ENCODE measurements at places on chromosomes 7 and 10.
A peak's percentile ranks its signal among the peaks of the same experiment; 100 is the strongest.

GRCh38 chr10:132901351-132901750 lies 41.0 kb downstream of the CFAP46 start:
- DNase-seq, result no peak

GRCh38 chr10:12434277-12434676 lies 84.9 kb downstream of the CAMK1D start:
- DNase-seq, result no peak

GRCh38 chr7:133815611-133816210 lies 311.4 kb upstream of the LRGUK start:
- no peak for DNase-seq

DNA sequence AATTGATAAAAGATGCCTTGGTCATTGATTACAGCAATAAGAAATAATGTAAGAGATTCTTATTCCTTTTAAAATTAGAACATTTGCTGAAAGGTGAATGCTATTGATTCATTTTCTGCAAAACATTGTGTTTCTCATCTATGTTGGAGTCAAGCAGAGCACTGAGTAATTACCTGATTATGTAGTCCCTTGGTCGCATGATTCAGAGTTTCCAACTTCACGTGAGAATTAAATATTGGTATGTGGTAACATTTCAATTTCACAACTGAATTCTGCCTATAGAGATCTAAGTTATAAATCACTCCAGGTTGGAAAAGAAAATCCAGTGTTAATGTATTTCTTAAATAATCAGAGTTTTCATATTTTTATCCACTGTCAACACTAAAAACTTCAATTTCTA lies 701.4 kb downstream of the PHTF2 start:
- DNase-seq, result no peak

DNA sequence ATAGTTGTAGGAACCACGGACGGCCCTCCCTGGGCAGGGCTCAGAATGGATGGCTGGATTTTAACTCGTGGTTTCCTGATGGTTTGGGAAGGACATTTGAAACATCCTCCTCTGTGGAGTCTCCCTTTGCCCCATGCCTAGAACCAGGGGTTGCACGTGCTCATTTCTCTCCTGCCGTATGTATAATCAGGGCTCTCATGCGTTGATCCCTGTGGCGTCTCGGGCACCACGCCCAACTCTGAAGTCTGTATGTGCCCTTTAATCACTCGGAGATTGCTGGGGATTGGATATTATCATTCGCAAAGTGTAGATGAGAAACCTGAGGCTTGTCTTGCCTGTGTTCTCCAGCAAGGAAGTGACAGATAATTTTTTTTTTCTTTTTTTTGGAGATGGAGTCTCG lies 257.1 kb downstream of the CAMK1D start:
- no peak for DNase-seq

DNA sequence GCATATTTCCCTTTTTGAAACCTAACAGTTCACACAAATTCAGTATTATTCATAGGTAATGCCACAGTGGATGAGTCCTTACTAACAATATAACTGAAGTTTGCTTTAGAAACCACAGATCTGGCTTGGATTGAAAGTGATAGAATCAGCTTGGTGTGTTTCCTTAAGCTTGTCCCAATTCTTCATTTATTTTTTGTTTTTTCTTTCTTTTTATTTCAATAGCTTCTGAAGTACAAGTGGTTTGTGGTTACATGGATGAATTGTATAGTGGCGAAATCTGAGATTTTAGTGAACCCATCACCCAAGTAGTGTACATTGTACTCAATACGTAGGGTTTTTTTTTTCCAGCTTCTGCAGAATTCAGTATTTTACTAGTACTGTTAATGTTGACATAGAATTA lies 518.2 kb upstream of the SEMA3D start:
- no peak for DNase-seq

DNA sequence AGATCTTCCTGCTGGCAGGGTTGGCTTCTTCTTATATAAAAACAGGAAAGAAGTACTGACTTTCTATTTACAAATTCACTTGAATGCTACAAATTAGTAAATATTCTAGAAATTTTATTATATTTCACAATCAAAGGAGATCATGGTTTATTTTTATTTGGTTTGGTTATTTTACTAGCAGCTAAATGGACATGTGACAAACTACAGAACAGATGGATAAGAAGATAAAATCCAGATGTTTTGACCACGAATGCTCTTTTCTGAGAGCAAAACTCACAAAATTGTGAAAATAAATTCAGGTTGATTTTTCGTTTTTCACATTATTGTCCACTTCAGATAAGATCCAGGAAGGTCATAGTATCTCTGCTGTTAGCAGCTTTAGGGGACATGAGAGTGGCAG lies 55.4 kb downstream of the CACNA2D1 start:
- no peak for DNase-seq

DNA sequence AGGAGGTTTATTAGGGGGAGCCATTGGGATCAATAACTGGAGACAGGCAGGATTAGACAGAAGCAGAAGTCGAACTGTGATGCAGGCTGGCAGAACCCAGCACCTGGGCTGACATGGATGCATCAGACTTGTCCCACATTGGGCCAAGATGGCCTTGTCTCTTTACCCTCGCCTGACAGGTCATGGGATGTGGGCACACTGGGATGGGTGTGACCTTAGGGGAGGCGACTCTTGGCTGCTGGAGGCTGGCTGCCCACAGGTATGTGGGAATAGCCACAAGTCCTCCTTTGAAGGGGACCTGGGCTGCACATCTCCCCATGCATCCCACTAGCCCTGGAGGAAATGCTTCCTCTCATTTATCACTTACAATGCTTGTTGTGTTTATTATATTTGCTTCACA lies 17.3 kb downstream of the NFE2L3 start:
- no peak for DNase-seq

DNA sequence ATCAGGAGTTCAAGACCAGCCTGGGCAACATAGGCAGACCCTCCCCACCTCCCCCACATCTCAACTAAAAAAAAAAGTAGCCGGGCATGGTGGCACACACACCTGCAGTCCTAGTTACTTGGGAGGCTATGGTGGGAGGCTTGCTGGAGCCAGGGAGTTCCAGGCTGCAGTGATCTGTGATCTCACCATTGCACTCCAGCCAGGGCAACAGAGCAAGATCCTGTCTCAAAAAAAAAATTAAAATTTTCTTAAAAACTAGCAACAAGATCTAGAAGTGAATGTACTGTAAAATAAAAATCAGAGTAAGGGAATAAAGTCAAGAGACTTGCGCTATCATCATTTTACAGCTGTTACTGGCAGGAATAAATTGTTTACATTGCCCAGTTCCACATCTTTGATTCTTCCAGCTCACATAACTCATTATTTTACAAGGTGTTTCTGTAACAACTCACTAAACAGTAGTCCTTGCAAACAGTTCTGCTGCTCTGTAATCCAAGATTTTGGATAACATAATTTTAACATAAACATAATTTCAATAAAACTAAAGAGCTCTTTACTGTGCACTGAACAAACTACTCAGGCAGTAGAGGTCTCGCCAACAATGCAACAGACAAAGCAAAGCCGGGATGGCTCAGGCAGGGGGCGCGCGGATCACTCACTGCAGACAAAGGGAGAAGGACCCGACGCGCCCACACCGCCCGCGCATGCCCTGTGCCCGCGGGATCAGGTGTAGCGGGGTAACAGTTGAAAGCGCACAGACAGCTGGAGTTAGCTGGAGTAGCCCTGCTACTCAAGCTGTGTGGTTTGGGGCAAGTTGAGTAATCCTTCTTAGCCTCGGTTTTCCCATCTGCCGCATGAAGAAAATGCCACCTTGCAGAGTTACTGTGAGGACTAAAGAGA lies 73.3 kb upstream of the NFE2L3 start:
- peak; percentile 67 for DNase-seq

DNA sequence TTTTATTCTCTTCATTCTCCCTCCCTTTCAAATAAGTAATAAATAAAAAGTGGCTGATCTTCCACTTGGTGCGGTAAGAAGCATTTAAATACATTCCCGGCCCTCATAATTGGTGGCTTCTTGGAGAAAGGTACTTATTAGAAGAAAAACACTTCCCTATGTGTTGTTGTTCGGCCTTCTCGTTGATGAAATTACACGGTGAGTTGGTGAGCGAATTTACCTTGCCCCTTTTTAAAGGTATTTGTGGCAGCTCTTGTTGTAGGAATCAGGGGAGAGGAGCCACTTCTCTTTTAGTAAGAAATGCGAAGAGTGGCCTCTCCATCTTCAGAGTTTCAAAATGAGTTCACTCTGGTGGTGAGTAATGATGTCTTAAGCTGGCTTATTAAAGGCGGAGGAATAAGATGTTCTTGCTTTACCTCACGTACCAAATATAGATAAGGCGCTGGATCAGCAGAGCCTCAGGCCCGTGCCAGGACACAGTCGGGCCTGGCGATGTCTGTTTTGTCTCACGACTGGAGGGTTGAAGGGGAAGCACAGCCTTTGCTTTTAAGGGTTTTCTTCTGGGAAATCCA lies 135.9 kb downstream of the CUX1 start:
- no peak for DNase-seq

DNA sequence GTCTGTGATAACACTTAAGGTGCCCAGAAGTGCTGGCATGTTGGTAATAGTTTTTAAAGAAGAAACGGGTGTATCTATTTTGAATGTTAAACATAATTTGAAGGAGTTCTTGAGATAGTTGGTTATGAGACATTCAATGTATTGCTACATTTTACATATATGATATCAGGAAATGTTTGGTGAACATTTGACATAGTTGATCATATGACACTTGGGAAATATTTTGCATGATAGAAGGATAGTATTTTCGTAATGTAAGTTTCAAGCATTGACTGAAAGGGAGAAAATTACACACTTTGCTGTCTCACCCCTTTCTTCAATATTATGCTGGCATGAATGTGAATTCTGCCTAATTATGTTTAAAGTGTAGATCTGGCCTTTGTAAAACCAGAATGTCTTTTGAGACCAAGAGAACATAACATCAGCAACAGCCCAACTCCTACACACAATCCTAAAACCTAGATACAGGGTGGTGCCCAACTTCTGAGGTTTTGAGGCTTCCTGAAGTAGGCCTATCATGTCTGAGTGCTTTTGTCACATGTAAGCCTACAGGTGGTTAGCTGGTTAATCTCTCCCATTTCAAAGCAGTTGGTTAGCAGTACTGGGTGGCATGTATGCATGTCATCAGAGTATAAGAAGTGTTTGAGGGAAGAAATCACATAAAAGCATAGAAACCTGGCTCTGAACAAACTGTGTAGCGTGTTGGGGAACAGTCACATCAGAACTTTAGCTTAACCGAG lies 2.1 kb downstream of the ADD3 start:
- DNase-seq, result no peak

DNA sequence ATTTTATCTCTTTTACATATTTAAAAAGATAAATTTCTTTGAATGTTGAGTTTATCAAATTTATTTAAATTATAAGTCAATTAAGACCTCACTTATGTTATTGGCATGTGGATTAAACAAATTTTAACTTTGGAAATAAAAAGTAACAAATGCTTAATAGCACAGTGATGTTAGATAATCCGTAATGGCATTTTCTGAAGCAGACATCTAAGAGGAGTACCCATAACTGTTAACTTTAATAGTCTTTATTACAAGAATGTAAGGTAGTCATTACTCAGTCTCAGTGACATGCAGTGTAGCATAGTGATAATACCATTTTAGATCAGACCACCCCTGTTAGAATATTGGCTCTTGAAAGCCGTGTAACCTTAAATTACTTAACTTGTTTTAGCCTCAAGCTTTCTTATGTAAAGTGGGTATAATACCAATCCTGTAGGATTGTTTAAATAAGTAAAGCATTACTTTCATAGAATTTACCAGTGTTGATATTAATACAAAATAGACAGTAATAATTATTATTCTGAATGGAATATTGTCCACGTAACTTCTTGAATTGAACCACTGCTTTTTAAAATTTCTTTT lies 4.3 kb downstream of the PHYHIPL start:
- DNase-seq, result no peak

GRCh38 chr7:54687462-54688212 lies 71.4 kb downstream of the SEC61G start:
- no peak for DNase-seq

GRCh38 chr10:97411406-97411805 lies 10.3 kb upstream of the RRP12 start:
- DNase-seq, result no peak

GRCh38 chr7:82389876-82390275 lies 53.7 kb downstream of the CACNA2D1 start:
- DNase-seq, result no peak

GRCh38 chr10:20007426-20007825 lies 191.2 kb downstream of the PLXDC2 start:
- no peak for DNase-seq

DNA sequence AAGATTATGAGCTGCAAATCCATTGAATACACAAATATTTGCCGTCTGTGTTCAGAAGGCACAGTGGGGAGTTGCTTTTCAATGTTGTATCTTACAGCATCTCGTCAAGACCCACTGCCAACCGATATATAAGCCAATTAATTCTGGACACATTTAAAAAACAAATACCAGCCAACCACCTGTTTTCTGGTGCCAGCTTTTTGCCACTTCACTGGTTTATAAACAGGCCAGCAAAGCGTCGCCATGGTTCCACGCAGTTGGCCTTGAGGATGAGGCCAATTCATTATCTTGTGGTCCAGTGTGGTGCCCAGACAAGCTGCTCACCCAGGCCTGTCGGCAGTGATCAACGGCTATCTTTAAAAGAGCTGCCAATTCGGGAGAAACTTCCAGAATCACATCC lies 321.0 kb downstream of the TCERG1L start:
- no peak for DNase-seq

DNA sequence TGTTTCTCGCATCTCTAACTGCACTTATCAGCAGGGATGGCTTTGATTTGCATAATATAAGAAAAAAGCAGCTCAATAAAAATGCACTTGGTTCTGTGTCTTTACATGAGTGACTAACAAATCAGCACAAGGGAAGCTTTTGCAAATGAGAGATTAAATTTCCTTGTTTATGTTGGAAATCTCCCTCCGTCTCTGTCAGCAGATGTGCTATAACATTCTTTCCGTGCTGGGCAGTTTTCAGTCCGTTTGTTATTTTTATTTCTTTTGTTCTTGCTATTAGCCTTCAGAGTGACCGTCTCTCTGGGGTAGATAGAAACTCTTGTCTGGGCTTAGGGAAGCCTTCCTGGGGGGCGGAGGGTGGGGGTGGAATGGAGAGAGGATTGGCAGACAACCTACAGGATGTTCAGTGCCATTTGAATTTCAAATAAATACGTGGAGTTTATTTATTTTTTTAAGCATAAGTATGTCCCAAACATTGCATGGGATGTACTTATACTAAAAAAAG lies 96.0 kb downstream of the GATA3 start:
- no peak for DNase-seq

DNA sequence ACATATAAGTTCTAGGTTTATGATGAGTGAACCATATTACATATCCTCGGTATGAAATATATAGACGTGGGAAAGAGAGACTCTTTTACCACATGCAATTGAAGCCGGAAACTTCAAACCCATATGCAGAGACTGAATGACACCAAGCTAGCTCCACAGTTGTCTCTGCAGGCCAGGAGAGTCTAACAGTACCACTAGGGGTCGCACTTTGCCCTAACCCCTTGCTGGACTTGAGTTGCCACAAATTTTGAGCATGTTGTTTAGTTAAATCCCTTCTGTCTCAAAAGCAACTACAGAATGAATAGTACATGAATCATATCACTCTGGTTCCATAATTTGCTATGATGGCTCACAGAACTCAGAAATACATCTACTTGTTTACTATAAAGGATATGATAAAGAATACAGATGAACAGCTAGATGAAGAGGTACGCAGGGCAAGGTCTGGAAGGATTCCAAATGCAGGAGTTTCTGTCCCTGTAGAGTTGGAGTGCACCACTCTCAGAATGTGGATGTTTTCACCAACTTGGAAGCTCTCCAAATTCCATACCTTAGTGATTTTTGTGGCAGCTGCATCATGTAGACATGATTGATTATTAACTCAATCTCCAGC lies 112.4 kb upstream of the YAE1 start:
- DNase-seq, result peak; percentile 25

Data from stimulated activated CD8-positive, alpha-beta memory T cell treated with anti-CD3 and anti-CD28 coated beads, Interleukin-2, amount 100 ng/mL, for 48 hours (primary cell).